Esophagus squamous epithelium (tissue), 5 donors: ENCODE measurements at places on chromosomes 13 and 19.

DNA sequence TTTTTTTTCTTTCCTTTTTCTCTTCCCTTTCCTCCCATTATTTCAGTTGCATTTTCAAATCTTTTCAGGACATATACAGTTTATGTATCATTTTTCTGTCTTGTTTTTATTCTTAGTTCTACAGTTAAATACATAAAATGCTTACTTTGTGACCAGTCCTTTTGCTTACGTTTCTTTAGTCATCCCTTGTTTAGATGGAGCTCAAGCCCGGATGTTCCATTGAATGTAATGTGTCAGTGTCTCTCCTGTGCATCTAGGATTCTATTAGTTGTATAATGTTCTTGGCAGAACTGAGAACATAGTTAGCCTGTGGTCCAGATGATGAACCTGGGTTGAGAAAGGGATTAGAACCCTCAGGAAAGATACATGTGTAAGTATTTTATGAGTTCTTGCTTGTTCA, 17.8 kb downstream of the WASF3 start:
- DNase-seq = no peak

GRCh38 chr13:66036024-66036614, 1194.0 kb downstream of the PCDH9 start:
- no peak for DNase-seq

DNA sequence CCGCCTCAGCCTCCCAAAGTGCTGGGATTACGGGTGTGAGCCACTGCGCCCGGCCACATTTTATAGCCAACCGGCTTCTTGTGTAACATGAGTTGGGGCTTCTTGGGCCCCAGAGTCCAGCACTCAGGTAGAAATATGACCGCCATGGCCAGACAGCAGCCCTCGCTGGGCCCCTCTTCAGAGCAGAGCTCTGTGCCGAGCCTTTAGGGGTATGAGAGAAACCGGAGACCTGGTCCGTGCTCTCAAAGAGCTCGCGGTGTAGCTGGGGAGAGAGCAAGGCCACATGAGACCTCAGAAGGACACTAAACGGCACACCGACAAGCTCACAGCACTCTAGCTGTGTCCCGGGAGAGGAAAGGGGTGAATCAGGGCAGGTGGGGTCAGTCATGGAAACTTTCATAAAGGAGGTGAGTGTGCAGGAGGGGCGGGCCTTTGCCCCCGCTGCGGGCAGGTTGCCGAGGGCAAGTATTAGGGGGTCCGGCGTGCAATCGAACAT, 15.8 kb downstream of the ACTN4 start:
- DNase-seq = no peak

DNA sequence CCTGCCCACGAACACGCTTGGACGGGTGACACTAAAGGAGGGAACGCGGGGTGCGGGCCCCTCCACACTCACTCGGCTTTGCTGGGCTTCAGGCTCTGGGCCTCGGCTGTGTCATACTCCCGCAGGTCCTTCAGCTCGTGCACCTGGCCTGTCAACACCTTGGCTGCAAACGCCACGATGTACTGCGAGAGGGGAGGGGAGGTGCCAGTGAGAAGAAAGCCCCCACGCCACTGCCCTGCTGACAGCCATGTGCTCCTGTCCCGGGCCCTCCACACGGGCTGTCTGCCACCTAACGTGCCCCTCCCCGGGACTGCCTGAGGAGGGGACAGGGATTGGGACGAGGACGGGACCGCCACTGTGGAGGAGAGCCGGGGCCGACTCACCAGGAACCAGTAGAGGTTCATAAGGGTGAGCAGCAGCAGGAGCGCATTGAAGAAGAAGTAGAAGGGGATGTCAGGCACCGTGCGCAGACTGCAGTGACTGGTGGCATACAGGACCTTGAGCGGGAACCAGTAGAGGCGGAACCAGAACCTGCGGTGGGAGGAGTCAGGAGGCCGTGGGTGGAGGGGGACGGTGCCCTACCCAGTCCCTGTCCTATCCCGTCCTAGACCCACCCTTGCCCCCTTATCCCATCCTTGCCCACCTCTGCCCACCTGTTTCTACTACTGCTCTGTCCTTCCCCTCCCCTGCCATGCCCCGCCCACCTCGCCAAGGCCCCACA, 16.9 kb downstream of the CERS1 start:
- DNase-seq = no peak

DNA sequence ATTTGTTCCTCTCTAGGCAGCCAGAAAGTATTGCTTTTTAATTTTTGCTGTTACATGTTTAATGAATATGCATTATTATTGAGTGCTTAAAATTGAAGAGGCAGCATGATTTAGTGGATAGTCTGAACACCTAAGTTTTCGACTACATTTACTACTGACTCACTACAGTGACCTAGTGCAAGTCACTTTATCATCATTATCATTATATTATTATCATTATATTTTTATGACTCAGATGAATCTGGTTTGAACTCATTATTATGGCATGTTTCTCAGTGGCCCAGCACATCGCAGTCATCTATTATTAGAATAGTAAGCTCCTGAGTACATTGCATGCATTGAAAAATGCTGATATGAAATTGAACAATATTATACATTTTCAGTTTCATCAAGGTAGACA, 351.2 kb upstream of the PRR20A start:
- DNase-seq = no peak

DNA sequence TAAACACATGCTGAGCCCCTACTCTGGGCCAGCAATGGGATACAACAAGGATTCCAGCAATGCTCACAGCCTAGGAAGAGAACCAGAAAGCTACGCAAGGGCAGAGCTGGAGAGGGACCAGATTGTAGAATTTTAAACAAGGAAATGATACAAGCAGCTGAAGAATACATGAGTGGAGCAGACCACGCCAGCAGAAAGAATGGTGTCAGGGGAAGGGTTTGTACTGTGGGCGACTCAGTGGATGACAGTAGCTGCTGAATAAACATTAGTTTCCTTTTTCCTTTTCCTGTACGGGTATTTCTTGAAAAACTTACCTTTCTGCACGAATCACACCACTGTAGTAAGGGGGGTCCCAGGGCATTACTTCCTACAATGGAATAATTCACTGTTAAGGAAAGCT, 30.7 kb downstream of the MIPEP start:
- no peak for DNase-seq

DNA sequence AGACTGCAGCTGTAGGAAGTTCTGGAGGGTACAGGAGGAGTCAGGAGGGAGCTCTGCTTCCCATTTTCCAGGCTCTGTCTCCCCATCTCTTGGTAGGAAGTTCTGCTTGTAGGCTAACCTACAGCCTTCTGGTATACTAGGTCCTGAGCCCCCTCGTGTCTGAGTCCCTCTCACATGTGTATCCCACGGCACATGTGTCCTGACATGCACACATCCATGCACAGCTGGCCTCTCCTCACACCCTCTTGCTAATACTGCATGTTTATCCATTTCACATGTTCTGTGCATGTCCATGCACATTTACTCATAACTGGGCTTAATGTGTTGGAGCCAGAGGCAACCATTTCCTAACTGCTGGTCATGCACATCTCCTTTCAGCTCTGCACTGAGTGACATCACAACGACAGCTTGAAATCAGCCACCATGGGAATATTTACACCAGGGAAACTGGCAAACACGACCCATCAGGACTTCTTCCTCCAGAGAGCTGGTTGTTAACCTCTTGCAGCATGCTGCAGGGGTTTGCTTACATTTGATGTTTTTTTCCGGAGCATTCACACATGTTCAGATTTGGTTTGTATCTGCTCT, 3.0 kb downstream of the CD209 start:
- DNase-seq = no peak

DNA sequence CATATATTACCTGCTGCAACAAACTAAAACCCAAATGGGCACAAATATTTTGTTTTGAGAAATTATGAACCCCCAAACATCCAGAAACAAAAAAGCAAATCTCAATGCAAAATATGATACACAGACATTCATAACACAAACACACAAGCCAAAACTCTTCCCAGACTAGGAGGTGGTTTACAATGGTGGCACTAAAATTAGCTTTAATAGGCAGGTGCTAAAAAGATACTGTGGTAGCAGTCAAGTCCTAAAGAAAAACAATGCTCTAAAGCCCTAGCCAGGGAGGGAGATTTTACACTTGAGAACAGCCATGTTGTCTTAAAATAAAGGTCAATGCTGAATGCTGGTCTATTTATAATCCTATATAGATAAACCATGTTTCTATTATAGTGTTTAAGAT, 65.0 kb downstream of the DOCK9 start:
- no peak for DNase-seq

GRCh38 chr13:59856281-59856810, 307.4 kb downstream of the DIAPH3 start:
- DNase-seq = no peak

DNA sequence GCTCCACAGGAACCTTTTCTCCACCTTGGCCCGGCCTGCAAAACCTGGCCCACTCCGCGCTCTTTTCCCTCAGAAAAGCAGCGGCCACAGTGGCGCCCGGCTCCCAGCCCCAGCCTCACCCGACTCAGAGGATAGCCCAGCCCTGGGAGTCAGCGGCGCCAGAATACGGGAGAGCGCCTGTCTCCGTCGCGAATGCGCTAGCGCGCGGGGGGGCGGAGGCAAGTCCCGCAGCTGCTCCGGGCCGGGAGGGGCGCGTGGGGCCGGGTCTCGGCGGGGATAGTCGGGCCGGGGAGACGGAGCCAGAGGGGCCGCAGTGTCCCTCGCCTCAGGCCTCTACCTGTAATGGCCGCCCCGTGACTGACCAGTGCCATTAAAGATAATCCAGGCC, at the start of gene ZFP30:
ZFP30 (minus strand) TSS at position 165 of the 388 bp plus-strand sequence. CDS start 7,643 bp downstream, outside the sequence.
- DNase-seq = peak; percentile 1

DNA sequence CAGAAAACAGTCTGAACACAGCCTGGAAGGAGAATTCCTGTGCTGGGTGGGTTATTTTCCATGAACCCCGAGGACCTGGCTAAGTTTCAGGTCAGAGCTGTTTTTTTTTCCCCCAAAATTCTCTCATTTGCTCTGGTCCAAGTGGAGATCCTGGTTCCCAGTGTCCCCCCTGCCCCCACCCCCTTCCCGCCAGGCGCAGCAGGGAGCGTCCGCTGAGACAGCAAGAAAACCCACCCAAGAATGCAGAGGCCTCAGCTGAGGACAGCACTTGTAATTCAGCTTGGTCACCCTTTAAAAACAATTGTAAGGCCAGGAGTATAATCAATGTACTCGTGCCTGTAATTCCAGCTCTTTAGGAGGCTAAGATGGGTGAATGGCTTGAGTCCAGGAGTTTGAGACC, 11.4 kb upstream of the TSPAN16 start:
- DNase-seq = no peak

DNA sequence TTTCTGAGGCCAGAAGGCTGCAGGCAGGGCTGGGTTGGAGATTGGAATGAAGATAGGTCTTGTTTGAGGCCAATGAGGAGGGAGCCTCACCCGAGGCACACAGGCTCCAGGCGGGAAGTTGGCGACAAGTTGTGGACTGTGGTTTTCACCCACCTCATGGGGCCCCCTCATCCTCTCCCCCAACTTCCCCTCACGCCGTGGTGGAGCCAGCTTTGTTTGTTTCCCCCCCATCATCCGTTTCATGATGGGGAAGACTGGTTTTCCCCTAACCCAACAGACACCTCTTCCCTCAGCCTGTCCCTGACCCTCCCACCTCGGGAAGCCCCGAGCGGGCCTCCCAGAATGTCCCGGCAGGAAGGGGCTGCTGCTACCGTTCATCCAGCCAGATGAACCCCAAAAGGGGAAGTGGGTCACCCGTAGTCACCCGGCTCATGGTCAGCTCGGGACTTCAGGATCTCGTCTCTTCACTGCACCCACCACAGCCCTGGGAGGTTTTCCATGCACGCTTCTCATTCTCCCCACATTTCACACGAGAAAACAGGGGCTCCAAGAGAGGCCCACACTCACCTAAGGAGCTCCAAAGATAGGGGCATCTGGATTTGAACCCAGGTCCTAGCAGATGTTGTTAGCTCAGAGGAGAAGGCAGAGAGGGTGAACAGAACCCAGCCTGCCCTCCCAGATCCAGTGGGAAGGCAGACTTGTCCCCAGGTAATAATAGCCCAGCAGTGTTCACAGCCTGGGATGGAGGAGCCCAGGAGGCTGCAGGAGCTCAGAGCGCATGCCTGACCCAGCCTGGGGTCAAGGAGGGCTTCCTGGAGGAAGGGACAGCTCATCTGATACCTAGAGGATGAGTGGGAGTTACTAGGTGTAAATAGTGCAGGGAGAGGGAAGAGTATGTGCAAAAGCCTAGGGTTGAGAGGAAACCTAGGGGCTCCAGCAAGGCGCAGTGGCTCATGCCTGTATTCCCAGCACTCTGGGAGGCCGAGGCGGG, 23.5 kb downstream of the CEACAM16 start:
- no peak for DNase-seq

DNA sequence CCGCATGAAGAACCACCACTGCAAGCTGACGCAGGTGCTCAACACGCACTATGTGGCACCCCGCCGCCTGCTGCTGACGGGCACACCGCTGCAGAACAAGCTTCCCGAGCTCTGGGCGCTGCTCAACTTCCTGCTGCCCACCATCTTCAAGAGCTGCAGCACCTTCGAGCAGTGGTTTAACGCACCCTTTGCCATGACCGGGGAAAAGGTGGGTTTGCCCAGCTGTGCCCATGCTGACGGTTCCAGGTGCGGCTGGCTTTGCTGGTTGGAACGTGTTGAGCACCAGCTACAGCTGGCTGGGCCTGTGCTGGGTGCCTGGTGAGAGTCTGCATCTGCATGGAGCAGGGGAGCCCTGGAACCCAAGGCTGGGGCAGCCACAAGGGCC, 60.9 kb downstream of the SMARCA4 start:
- no peak for DNase-seq

- no peak for DNase-seq
These were observed 68.6 kb downstream of the RASA3 start for GRCh38 chr13:114063545-114064449.

DNA sequence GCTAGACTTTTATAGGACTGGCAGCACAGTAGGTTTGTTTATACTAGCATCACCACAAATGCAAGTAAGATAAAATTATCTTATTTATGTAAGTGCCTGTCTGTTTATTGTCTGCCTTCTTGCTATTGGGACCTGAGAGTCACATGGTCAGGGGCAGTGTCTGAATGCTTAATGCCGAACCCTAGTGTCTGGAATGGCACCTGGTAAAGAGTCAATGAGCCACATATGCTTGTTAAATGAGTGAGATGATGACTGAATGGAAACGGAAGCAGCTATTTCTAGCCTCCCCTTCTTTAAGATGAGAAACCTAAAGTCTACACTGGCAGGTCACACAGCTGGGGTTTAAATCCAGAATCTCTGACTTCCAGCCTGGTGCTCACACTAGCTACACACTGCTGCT, 92.2 kb downstream of the STOML3 start:
- DNase-seq = no peak

GRCh38 chr13:85091631-85092234, 707.5 kb downstream of the SLITRK6 start:
- no peak for DNase-seq
